ENCODE measurements at places on chromosomes 3 and 15.

DNA sequence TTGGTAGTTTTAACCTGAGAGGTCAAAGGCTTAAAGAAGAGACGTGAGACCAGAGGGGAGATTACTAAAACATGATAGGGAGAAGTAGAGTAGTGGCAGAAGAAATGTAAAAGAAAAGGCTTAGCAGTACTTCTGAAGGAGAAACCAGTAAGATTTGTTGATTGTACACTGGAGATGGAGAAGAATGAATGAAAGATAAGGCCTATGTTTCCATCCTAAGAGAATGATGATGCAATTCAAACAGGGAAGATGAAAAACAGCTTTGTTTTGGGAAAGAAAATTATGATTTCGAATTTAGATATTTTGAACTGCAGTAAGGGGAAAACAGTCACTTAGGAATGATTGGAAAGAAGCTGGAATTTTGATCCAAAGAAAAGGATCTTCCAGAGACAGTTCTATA lies 97.4 kb upstream of the PLXND1 start:
- DNase-seq, result no peak

GRCh38 chr3:110813541-110813940 lies 258.1 kb upstream of the NECTIN3 start:
- no peak for DNase-seq

GRCh38 chr3:179531576-179531975 lies 31.1 kb upstream of the ACTL6A start:
- DNase-seq, result no peak

GRCh38 chr3:88101142-88101541 lies 42.1 kb downstream of the ZNF654 start:
- DNase-seq, result no peak

DNA sequence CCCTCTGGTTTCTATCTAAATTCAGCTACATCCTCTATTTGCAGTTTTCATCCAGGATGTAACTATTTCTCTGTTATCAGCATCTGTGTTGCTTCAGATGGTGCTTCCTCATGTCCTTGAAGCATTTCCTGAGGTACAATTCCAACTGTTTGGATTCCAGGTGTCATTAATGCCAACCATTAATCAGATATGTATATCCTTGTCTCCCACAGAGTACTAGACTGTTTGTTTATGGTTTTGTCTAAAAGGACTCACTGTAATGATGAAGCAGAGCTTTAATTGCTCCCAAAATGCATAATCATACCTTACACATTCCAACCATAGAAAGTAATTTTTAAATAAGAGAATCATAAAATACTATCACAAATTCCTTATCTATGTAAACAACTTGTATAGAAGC lies 288.5 kb upstream of the MME start:
- no peak for DNase-seq
